ENCODE measurements at places on chromosomes 12 and 14.
A peak's percentile ranks its signal among the peaks of the same experiment; 100 is the strongest.

DNA sequence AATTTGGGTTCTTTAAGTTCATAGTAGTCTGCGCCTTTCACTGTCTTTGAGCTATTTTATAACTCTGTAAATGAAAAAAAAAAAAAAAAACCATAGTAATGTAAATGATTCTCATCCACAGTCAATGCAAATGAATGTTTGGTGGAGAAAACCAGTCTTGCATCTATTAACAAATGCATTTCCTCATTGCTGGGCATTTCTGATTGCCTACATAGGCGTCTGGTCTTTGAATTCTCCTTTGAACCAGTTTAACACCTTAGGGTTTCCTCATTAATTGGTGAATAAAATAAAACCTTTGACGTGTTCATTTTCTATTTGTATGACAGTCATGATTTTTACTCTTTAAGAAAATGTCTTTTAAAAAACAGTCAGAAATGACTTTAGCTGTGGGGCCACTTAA, 114.8 kb downstream of the C12orf75 start:
- no peak for DNase-seq

- no peak for DNase-seq
Observed at GRCh38 chr14:55026441-55026792, 482 bp downstream of the WDHD1 start.

GRCh38 chr14:99274346-99275221, 2.6 kb upstream of the BCL11B start:
- peak; percentile 22 for DNase-seq

DNA sequence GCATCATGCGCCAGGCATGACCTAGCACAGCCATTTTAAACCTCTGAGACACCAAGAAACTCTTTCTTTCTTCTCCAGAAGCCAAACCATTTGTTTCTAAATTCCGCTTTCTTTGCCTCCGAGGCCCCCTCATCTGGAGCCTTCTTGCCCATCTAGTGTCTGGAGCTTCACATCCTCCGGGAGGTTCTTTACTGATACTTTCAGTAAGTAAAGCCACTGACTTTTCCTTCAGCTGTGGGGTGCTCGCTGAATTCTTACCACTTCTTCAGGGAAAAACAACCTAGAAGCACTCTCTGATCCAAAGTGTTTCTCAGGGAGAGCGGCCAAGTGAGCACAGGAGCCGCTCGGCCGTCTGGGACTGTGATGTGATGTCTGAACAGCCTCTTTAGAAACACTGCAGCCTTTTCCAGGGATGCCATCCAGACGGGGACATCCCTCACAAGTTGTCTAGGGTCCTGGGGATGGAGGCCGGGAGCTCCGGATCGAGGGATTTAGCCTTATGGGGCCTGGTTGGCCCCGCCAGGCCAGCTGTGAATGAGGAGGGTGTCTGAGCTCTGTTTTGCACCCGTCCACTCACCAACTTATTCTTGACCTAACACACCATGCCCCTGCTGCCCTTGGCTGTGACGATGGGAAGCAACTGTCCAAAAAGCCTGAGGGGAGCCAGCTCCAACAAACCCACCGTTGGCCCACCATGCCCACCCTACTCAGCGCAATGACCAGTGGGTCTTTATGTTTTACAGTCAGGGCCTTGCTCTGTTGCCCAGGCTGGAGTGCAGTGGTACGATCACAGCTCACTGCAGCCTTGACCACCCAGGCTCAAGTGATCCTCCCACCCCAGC, 160.6 kb downstream of the ZFP36L1 start:
- no peak for DNase-seq

DNA sequence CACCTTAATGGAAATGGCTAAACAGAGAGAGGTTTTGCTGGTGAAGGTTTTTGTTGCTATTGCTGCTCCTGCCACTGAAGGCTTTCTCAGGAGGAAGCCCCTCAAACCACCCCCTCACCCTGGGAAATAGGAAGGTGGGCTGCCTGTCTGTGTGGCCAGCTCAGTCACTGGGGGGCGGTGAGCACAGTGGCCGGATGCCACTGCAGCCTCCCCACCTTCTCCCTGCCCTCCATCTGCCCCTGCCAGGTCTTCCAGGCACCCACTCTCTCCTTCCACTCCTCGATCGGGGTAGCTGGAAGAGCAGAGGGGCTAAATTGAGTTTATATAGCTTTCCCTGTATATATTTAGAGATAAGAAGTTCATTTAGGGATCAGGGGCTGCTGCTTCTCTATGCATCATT, 80.8 kb downstream of the PAPOLA start:
- no peak for DNase-seq

DNA sequence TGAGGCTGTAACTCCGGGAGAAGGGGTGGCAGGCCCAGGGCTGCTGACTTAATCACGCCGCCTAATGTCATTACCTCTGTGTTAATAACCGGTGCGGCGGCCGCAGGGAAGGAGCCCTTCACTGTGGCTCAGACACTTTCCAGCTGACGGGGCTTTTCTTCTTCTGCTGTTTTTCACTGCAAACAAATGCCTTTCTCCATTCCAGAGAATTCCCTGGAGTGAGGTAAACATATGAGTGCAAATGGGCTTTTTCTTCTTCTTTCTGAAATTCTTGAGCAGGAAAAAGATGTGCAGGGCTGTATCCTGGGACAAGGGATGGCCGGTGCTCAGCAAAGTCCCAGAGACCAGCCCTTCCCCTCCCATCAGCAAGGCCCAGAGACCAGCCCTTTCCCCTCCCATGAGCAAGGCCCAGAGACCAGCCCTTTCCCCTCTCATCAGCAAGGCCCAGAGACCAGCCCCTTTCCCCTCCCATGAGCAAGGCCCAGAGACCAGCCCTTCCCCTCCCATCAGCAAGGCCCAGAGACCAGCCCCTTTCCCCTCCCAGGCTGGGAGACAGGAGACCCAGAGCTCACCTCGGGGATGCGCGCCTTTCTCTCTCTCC, 33.4 kb upstream of the FAM181A start:
- no peak for DNase-seq

Data from erythroblast (primary cell).